ENCODE measurements at places on chromosomes 12 and 14.

DNA sequence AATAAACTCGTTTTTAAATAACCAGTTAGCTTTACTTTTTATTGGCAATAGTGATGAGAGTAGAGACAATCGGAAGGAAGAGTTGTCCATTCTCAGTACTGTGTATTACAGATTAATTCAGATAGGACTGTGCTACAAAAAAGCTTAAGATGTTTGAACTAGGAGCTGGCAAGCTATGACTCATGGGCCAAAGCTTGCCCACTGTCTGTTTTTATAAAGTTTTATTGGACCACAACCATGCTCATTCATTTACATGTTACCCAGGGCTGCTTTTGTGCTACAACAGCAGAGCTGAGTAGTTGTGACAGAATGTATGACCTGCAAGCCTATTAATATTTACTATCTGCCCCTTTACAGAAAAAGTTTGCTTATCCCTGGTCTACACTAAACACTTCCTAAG, 19.4 kb downstream of the GNS start:
- no peak for DNase-seq

- no peak for DNase-seq
Measured at GRCh38 chr12:55830601-55831446, 1.4 kb upstream of the DNAJC14 start.

- no peak for DNase-seq
Measured at GRCh38 chr12:75820848-75821578, 210.6 kb downstream of the PHLDA1 start.

GRCh38 chr12:92335831-92336230, 190.2 kb upstream of the BTG1 start:
- no peak for DNase-seq

DNA sequence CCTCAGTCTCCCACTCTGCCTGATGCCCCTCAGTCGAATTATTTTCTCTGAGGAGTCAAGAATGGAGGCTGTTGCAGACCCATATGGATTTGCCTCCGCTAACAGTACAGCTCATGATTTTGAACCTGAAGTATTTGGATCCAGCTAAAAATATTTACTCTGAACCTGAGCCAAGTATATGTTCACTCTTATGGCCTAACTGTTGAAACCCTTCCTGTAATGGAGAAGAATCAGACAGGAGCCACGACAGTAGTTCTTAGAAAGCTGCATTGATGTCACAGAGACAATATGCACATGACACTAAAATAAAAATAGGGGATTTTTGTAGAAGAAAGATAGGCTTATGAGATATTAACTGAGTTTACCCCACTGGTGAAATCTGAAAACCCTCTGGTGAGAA, 1128.3 kb upstream of the FLRT2 start:
- no peak for DNase-seq

DNA sequence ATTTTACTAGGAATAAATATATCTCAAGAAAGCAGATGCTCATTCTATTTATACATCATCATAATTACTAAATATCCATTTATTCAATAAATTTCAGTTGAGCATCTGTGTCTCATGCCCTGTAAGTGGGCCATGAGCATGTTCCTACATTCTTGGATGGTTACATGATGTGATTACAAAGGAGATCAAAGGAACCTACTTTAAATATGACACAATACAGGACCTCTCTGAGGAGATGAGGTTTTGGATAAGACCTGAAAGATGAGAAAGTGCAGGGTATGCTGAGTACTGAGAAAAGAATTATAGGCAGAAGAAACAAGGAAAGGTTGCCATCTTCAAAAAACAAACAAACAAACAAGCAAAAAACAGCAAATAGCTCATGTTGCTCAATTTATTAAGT, 105.4 kb upstream of the CNTN1 start:
- no peak for DNase-seq

DNA sequence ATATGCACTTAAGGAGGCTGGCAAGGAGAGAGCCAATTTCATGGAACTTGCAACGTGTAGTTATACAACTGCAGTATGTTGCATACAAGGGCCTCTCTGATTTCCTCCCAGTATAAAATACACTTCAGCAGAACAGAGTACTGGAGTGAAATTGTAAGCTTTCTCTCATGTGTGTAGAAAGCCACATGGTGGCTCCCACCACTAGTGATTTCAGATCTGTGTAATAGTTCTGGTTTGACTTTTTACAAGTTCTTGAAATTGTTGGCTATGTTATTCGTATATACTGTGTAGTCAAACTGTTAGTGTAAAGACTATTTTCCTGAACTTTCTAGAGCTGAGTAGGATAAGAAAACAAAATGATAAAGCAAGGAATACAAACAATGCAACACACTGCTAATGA, 16.4 kb upstream of the LMO3 start:
- DNase-seq, result no peak

DNA sequence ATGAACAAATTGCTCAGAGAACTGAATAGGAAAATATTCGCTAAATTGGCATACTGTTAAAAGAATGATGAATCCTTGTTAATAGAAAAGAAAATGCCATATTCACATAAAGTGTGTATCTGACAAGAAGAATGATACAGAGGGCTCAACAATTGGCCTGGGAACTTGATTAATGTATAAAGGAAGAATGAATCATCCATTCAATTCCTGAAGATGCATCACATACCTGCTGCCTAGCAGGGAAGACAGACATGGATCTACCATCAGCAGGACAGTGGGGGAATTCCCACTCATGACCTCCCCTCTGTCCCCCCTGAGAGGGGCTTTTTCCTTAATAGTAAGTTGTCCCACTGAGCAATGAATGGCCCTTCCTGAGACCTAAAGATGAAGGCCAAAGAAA, 13.5 kb downstream of the PTPN21 start:
- DNase-seq, result no peak

- no peak for DNase-seq
Measured at GRCh38 chr14:53956427-53957201, at the start of gene BMP4. TSS of gene BMP4 (minus strand) at chr14:53956825. CDS start at chr14:53952222, 4,603 bp downstream.

- no peak for DNase-seq
Measured at GRCh38 chr14:28344381-28344780, 422.2 kb upstream of the FOXG1 start.

DNA sequence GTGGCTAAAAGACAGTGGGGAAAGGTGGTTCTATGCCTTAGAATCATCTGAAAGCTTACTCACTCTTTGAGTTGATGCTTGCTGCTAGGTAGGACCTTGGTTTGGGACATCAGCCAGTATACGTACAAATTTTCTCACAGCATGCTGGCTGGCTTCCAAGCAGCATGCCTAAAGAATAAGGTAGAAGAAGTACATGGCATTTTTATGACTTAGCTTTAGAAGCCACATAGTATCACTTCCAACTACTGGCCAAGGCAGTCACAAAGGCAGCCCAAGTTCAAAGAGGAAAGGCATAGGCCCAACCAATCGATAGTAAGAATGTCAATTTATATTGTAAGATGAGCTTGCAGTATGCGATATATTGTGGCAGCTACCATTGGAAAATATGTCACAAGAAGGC, 284.2 kb upstream of the CAND1 start:
- no peak for DNase-seq

GRCh38 chr14:66920196-66920595, 269.0 kb upstream of the GARIN2 start:
- DNase-seq, result no peak

DNA sequence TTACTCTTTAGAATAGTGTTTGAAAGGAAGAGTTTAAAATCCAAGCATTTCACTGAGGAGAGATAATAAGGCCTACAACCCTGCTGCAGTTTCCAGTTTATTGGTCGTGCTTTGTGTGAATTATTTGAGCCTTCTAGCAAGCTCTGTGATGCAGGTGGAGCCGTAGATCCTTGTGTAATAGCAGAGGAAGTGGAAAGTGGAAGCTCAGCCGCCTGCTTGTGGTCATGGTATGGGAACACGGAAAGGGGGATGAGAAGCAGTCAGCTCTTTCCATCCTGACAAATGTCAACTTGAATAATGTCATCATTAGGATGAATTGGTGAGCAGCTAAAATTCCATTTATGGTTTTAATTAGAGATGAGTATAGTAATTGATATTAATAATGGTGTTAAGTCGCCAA, 29.1 kb downstream of the SYNE2 start:
- DNase-seq, result no peak

DNA sequence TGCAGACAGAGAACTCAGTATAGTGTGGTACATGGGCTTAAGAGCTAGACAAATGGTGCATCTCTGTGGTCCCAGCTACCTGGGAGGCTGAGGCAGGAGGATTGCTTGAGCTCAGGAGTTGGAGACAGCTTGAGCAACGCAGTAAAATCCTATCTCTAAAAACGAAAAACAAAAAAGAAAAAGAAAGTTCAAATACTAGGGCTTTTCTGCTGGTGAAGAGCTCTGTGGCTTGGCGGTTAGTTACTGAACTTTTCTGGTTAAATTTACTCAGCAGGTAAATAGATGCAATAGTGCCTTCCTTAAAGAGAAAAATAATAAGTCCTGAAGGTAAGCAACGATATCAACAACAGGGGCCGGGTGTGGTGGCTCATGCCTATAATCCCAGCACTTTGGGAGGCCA, 31.4 kb upstream of the RAP1B start:
- DNase-seq, result no peak

GRCh38 chr12:90622431-90622830, 332.5 kb downstream of the CCER1 start:
- no peak for DNase-seq

GRCh38 chr12:77118696-77119095, 53.3 kb upstream of the E2F7 start:
- DNase-seq, result no peak

DNA sequence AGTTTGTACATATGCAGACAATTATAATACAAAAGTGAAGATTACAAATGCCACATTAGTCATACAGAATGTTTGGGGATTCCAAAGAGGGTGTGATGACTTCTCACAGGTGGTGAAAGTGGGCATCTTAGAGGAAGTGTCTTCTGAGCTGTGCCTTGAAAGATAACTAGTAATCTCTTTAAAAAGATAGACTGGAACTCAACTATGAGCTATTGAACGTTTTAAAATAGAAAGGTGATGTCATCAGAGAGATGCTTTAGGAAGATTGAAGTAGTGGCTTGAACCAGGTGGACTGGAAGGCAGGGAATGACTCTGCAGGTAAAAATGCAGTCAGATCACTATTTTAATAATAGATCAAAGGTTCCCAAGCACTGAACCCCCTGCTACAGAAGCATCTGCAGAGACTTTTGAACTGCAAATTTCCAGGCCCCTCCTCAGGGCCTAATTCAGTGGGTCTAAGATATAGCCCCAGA, 50.3 kb downstream of the SYT1 start:
- no peak for DNase-seq

GRCh38 chr12:46435625-46436024, 63.1 kb upstream of the SLC38A2 start:
- DNase-seq, result no peak

- no peak for DNase-seq
Measured at GRCh38 chr12:116263844-116264243, 13.6 kb downstream of the MED13L start.

DNA sequence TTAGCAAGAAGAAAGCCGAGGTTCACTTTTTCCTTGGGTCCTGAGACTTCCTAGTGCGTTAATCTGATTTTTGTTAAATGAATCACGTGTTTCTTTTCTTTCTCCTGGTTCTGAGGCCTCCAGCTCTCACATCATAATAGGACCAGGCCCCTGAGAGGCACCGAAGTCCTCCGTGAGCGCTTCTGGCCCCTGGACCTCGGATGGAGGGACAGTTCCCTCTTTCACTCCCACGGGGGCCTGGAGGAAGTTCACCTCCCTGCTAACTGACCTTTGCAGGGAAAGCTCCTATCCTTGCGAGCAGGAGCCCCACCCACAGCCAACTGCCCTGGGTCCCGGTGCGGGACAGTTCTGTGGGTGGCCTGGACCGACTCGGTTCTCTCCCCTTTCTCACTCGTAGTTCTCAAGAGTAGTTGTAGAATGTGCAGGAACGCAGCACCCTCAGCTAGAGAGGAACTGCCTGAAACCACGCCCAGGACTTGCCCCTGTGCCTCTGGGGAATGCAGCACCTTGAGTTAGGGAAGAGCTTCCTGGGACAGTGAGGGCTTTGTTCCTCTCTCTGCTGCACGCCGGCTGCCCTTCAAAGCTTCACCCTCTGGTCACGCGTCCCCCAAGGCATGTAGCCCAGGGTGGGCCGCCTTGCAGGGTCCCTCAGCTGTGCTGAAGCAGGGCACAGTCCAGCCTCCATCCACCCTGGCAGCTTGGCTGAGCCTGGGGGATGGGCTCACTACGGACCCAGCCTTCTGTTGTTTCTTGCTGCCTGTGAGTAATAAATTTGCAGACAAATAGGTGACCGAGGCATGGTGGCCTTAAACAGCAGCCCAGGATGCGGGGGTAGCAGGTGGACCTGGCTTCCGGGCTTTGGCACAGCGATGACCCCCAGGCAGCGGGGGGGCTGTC, 264.6 kb downstream of the ADGRD1 start:
- no peak for DNase-seq

GRCh38 chr14:105910426-105910825, 384.0 kb downstream of the TMEM121 start:
- no peak for DNase-seq

DNA sequence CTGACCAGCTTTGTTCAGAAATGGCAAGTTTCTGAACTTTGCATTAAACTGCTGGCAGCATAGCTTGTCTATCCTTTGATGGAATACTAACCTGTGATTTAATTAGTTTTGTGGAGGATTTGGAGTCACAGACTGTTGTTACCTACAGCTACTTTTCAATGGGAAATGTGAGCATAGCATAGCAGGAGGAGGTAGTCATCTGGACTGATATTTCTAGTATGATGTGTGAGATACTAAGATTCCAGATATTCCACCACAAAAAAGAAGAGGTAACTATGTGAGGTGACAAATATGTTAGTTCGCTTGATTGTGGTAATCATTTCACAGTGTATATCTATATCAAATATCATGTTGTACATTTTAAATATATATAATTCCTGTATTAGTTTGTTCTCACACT, 833.0 kb downstream of the SLC6A15 start:
- no peak for DNase-seq

- no peak for DNase-seq
Measured at GRCh38 chr14:54487771-54488170, 1.0 kb downstream of the GMFB start.

DNA sequence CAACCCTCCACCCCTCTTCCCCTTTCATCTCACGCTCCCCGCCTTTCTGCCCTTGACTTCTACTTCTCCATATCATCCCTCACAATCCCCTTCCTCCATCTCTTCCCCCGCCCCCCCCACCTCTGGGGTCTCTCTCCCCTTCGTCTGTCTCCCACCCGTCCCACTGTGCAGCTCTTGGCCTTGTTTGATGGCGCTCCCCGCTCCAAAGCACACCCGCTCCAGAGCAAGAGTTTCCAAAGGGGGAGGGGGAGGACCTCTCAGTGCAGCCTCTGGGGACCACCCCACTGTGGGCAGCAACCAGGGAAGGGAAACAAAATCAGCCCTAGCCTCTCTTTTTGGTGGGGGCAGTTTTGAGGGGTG, 774 bp downstream of the CHGA start:
- no peak for DNase-seq

- no peak for DNase-seq
Measured at GRCh38 chr12:119695034-119695433, 27.1 kb downstream of the PRKAB1 start.

- no peak for DNase-seq
Measured at GRCh38 chr12:11702959-11703358, 53.5 kb downstream of the ETV6 start.

DNA sequence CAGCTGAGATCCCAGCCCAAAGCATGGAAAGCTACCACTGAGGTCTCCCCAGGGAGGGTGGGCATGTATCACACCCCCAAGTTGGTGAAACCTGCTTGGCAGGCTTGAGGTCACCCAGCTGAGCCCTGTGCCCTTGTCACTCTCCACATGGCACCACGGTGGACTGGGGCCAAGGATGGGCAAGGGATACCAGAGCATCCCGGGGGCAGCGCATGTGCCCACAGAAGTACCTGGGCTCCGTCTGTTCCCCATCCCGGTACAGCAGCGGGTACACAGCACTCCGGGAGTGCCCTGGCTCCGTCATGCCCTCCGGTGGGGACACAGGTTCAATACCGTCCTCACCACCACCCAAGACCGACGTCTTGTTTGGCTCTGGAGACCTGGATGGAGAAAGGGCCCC, 38.0 kb downstream of the RFLNA start:
- no peak for DNase-seq

Data from T-helper 17 cell (primary cell).